CD4-positive, alpha-beta T cell treated with Interleukin-15 for 1 hour (primary cell): ENCODE measurements at places on chromosomes 7 and 10.

DNA sequence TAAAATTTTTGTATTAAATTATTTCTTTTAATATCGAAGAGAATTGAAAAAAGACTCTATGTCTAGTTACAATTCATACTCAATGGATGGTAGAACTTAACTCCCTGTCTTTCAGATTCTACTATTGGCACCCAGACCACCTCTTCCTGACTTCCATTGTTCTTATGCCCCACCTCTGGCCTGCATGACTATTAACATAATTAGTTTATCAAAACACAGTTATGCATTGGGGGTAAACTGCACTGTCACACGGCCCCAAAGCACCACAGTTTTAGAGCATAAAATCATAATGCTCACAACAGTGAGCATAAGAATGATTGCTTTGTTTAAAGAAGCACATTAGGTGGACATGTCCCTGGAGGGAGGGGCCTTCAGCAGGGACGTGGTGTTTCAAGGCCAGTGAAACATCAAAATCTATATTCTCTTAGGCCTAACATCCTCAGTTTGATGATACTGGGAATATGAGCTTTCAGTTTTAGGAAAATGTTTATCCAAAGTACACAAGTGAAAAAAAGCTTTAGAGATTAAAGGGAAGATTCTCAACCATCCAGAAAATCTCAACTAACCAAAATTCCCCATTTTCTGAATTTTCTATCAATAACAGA, 79.8 kb downstream of the NRP1 start:
- DNase-seq: no peak

- no peak for DNase-seq
Measured at GRCh38 chr10:110137142-110137545, 70.3 kb upstream of the MXI1 start.

GRCh38 chr7:929311-929711, 25.2 kb downstream of the ADAP1 start:
- DNase-seq: peak; percentile 1

GRCh38 chr7:21884496-21884895, 61.2 kb downstream of the CDCA7L start:
- DNase-seq: no peak

DNA sequence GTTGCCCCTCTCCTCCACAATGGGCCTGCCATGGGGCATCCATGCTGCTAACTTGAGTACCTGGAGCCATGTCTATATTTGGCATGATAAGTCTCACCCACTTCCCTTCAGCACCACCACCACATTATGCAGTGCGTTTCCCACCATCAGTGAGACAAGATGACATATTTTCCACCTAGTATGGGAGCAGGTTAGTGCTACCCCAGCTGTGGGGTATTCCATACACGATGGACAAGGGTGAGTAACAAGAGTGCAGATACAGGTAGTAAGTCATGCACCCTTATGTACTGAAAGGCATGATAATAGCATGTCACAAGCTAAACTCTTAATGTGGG, 21.2 kb upstream of the OR2AE1 start:
- no peak for DNase-seq

GRCh38 chr10:17882557-17882956, 69.2 kb upstream of the SLC39A12 start:
- DNase-seq: no peak

GRCh38 chr7:128056901-128057300, 25.7 kb upstream of the LRRC4 start:
- DNase-seq: no peak

- no peak for DNase-seq
Measured at GRCh38 chr10:33681595-33681994, 347.1 kb upstream of the NRP1 start.

- DNase-seq: no peak
Measured at GRCh38 chr10:61463035-61463909, 10.1 kb upstream of the TMEM26 start.

DNA sequence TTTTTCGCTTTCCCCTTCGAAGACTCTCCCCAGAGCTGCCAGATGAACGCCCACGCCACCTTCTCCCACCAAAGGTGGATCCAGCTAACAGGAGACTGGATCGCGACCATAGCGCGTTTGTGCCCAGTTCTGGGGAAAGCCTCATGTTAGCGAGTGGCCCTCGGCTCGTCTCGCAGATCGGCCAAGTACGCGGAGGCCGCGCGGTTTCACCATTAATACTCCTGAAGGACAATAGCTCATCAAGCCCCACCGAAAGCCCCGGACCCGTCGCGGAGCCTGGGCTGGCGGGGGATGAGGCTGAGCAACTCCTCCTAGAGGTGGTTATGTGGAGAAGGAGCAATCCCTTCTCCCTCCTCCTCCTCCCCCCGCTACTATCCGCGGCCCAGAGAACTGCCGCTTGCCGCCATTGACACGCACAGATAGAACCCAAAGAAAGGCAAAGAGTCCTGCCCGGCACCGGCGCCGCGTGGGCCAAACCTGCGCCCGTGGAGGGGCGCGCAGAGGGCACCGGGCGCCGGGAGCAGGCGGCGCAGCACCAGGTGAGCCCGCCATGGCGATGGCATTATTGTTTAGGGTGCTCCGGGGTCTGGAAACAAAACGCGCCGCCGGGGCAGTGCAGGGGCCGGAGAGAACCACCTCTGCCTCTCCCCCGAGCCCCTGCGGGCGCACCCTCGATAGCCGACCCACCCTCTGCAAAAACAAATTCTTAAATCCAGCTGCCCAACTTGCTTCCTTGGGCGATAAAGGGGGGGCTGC, at the start of gene MACROH2A2:
Gene MACROH2A2, plus strand, starts transcription at position 385 of the 756 bp plus-strand sequence. CDS start 22,813 bp downstream, outside the sequence.
- DNase-seq: no peak

- DNase-seq: no peak
Measured at GRCh38 chr7:128162666-128163065, 78.4 kb upstream of the LEP start.

- no peak for DNase-seq
Measured at GRCh38 chr7:2012981-2013380, 219.8 kb downstream of the MAD1L1 start.

GRCh38 chr10:1369665-1370064, 313.5 kb downstream of the WDR37 start:
- no peak for DNase-seq
